A549 treated with GW870086 at 1 μM for 4 hours (cell line): ENCODE measurements at places on chromosomes 1 and 21. TPM values are rescaled to one million over a fixed set of nuclear protein-coding genes. Genes with fewer than 3 reads are reported as not detected.

Gene ETV3L
- total RNA-seq: not detected in 5 replicates

Gene CLCA1
- total RNA-seq: not detected in 5 replicates

Gene C2CD4D
- total RNA-seq: 0.07 TPM in 1 of 5 replicates, not detected in the others

Gene GFI1
- 0.15 to 0.24 TPM (median 0.22 TPM) in 4 of 5 replicates, not detected in the other for total RNA-seq

Gene TEDDM1
- not detected in 5 replicates for total RNA-seq

Gene SFN
- 584 to 787 TPM (median 687 TPM) in 5 replicates for total RNA-seq

Gene FABP3
- not detected in 5 replicates for total RNA-seq

Gene CD34
- not detected in 5 replicates for total RNA-seq

Gene C1orf226
- 0.48 to 1.3 TPM (median 0.77 TPM) in 5 replicates for total RNA-seq

Gene SAMSN1
- total RNA-seq: not detected in 5 replicates

Gene PLEKHA6
- 26.3 to 37.8 TPM (median 34.4 TPM) in 5 replicates for total RNA-seq

Gene SPTA1
- not detected in 5 replicates for total RNA-seq

Gene RGS8
- total RNA-seq: not detected in 5 replicates

Gene PCP4
- not detected in 5 replicates for total RNA-seq

Gene APCS
- not detected in 5 replicates for total RNA-seq

Gene SPRR2A
- total RNA-seq: not detected in 5 replicates

Gene C1orf94
- 0.07 TPM in 1 of 5 replicates, not detected in the others for total RNA-seq

Gene NBPF10
- total RNA-seq: 0.54 to 0.83 TPM (median 0.78 TPM) in 5 replicates

Gene ASPM
- total RNA-seq: 17.1 to 25.9 TPM (median 22.1 TPM) in 5 replicates

Gene C8B
- not detected in 5 replicates for total RNA-seq

Gene KCNK2
- 0.05 to 0.11 TPM (median 0.09 TPM) in 3 of 5 replicates, not detected in the others for total RNA-seq

Gene C1orf87
- not detected in 5 replicates for total RNA-seq

Gene LCE1A
- not detected in 5 replicates for total RNA-seq

Gene RWDD3
- total RNA-seq: 8.0 to 11.2 TPM (median 9.0 TPM) in 5 replicates

Gene SPSB1
- total RNA-seq: 22.9 to 29.5 TPM (median 27.7 TPM) in 5 replicates

Gene DMRTA2
- 0.06 to 0.21 TPM (median 0.16 TPM) in 5 replicates for total RNA-seq

Gene ALPL
- 0.24 to 0.57 TPM (median 0.34 TPM) in 5 replicates for total RNA-seq

Gene DBT
- 3.3 to 4.0 TPM (median 3.7 TPM) in 5 replicates for total RNA-seq

Gene FMO4
- total RNA-seq: 0.33 to 1.1 TPM (median 0.54 TPM) in 5 replicates

Gene UQCRHL
- 5.7 to 9.2 TPM (median 6.7 TPM) in 5 replicates for total RNA-seq

Gene CYP4Z1
- total RNA-seq: not detected in 5 replicates

Gene ARHGEF2
- total RNA-seq: 37.0 to 47.9 TPM (median 45.4 TPM) in 5 replicates

Gene FAM163A
- not detected in 5 replicates for total RNA-seq

Gene ECE1
- 55.3 to 70.4 TPM (median 64.0 TPM) in 5 replicates for total RNA-seq

Gene SLC22A15
- total RNA-seq: 0.43 to 1.2 TPM (median 0.70 TPM) in 5 replicates

Gene NBPF14
- 17.7 to 22.4 TPM (median 22.0 TPM) in 5 replicates for total RNA-seq

Gene LHX4
- 0.32 to 0.54 TPM (median 0.51 TPM) in 5 replicates for total RNA-seq

Gene AXDND1
- total RNA-seq: 0.16 to 0.51 TPM (median 0.33 TPM) in 4 of 5 replicates, not detected in the other

Gene PADI2
- 0.87 to 1.5 TPM (median 1.00 TPM) in 5 replicates for total RNA-seq

Gene SAMD13
- 0.19 to 0.72 TPM (median 0.45 TPM) in 5 replicates for total RNA-seq

Gene NEK2
- 33.9 to 43.9 TPM (median 42.1 TPM) in 5 replicates for total RNA-seq

Gene GJC2
- 0.17 to 0.53 TPM (median 0.40 TPM) in 5 replicates for total RNA-seq

Gene PLA2G2C
- not detected in 5 replicates for total RNA-seq

Gene ORC1
- total RNA-seq: 16.6 to 18.8 TPM (median 17.9 TPM) in 5 replicates

Gene HES3
- total RNA-seq: not detected in 5 replicates

Gene OLIG2
- not detected in 5 replicates for total RNA-seq

Gene C1QTNF12
- 0.98 to 1.7 TPM (median 1.6 TPM) in 5 replicates for total RNA-seq

Gene ADAMTS5
- not detected in 5 replicates for total RNA-seq

Gene PTPN22
- not detected in 5 replicates for total RNA-seq

Gene SLC25A34
- total RNA-seq: 0.09 to 0.77 TPM (median 0.39 TPM) in 4 of 5 replicates, not detected in the other

Gene LCE2B
- not detected in 5 replicates for total RNA-seq
